ENCODE measurements at places on chromosomes 6 and 20. TPM values are rescaled to one million over a fixed set of nuclear protein-coding genes. Genes with fewer than 3 reads are reported as not detected.
A peak's percentile ranks its signal among the peaks of the same experiment; 100 is the strongest.

VSX1 gene
- not detected for total RNA-seq

NKAIN4 gene
- total RNA-seq = not detected

SNHG17 gene
- 30.4 TPM for total RNA-seq

TFAP2A gene
- 0.63 TPM for total RNA-seq

DNA sequence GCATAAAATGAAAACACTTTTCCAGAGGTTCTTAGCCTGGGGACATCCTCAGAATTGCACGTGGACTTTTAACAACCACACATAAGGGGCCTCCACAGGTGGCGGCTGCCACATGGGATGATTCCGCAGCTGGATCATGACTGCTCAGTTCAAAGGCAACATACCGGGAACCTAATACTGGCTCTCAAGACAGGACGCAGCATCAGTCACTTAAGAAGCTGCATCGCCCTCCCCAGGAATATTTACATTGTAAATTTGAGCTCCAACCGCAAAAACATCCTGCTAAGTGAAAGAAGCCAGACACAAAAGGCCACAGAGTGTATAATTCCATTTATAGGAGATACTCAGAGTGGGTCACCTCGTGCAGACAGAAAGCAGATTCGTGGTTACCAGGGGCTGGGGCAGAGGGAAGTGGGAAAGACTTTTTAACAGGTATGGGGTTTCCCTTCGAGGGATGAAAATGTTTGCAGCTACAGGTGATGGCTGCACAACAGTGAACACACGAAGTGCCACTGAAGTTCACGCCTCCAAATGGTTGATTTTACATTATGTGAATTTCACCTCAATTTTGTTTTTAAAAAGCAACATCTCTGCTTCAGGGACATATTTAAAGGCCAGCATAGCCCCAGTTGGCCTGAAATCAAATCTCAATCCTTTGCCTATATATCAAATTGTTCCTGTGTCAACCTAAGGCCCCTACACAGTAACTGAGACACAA is 141.5 kb downstream of the BMP7 start:
- DNase-seq = no peak

- no peak for DNase-seq
Observed at GRCh38 chr6:90226257-90226656, 70.4 kb downstream of the BACH2 start.

DNA sequence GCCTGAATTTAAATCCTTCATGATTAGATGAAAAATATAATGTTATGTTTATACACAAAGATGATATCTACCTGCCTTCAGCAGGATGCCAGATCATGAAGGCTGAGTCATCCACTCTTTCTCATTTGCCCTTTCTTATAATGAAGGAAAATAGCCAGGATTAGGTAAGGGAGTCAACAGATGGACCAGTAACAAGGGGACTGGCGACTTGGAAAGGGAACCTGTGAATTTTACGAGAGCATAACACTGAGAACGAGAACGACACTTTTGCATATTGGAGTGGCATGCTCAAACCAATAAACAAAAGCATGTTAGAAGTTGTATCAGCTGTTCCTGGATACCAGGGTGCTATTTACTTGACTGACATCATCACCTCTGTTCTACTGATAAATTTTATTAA is 154.0 kb downstream of the LAMP5 start:
- DNase-seq = no peak

- no peak for DNase-seq
Observed at GRCh38 chr20:30892541-30893345, 364.7 kb upstream of the DEFB115 start.

DNA sequence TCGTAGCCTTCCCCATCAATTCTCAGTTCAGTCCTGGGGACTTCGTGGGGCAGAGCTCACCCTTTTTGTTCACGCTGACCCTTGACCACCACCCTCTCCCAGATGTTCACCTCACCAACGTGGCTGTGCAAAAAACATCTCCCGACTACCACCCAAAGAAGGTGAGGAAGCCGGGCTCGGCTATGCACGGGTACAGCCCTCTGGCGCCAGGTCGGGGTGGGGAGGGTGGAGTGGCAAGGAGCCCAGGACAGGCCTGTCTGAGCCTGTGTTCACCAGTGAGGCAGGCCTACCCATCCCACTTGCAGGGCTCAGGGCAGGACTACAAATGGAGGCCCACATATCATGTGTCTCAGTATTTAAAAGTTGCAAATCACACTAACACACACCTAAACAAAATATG is 18.1 kb downstream of the PDRG1 start:
- no peak for DNase-seq

DNA sequence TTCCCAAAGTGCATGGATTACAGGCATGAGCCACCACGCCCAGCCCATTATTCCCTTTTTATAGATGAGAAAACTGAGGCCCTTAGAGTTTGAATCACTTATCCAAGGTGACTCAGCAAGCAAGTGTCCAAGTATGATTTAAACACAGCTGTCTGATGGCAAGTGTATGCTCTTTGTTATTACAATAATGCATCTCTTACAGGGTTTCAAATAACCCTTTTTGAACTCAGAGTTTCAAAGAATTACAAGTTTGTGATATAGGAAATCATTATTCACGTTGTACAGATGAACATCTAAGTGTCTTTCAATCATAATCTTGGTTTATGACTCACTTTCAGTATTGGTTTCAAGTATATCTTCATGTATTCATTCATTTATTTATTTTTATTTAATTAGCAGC is 63.0 kb downstream of the CD83 start:
- DNase-seq = no peak

GRCh38 chr6:128131566-128131965 is 230.7 kb upstream of the THEMIS start:
- no peak for DNase-seq

GRCh38 chr20:59645761-59646171 is 41.4 kb downstream of the PHACTR3 start:
- no peak for DNase-seq

- peak; percentile 82 for DNase-seq
Observed at GRCh38 chr20:46709459-46710152, at the start of gene SLC2A10. Gene SLC2A10, plus strand, starts transcription at chr20:46709649. Its CDS starts 88 bp downstream, at chr20:46709737.

GRCh38 chr6:148518511-148519156 is 176.0 kb downstream of the SASH1 start:
- no peak for DNase-seq

DNA sequence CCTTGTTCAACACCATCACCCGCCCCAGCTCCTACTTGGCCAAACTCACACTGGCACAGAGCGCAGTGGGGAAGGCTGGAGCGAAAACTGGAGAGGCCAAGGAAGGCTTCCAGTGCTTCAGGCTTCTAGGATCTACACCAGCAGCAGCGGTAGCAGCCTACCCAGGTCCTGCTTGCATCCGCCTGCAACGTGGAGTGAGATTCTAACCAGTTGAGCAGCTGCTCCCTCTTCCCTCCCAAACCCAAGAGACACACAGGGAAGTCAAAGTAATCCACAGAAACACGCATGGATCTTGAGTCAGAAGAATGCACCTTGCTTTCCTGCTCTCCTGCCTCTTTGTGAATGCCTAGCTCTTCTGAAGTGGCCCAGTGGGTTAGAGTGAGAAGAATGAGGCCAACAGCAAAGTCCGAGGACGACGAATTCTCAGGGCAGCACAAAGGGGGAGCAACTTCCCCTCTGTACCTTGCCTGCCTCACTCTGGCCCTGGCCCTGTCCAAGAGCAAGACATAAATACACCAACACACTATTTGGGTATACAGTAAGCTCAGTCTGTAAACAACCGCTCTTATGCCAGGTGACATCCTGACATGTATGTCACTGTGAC is 95.9 kb upstream of the FOXQ1 start:
- no peak for DNase-seq

Data from aorta (tissue), 5 donors.